Stimulated activated CD8-positive, alpha-beta memory T cell treated with anti-CD3 and anti-CD28 coated beads, Interleukin-2, amount 100 ng/mL, for 1 hour (primary cell): ENCODE measurements at places on chromosomes 6 and 20.
A peak's percentile ranks its signal among the peaks of the same experiment; 100 is the strongest.

GRCh38 chr6:170434117-170434820 lies 118.8 kb downstream of the PSMB1 start:
- DNase-seq = no peak

GRCh38 chr20:44897133-44897532 lies 11.6 kb downstream of the YWHAB start:
- DNase-seq = no peak

DNA sequence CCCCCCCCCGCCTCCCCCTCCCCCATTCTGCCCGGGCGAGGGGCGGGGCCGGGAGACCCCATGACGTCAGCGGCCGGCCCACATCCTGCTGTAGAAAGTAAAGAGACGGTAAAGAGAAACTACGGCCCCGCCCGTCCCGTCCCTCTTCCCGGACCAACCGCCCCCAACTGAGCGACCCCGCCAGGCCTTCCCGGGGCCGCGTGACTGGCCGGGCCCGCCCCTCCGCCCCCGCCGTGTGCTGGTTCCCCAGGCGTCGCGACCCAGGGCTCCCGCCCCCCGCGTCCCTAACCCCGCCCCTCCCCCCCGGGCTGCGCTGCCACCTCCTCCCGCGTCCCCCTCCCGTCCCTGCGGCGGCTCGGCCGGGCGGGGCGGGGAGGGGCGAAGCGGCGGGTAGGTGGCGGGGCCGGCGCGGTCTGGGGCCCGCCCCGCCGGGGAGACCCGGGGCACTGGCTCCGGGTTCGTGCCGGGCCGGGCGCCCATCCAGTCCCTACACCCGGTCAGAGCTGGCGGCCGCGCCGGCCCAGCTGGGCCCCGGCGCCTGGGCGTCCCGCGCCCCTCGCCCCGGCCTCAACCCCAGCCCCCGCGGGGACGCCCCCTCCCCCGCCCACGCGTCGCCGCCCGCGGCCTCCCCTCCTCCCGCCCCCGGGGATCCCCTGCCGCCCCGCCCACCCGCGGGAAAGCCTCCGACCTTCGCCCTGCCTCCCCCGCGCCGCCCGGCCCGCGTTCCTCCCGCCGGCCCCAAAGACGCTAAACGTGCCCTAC lies 655 bp upstream of the HIVEP1 start:
- DNase-seq = peak; percentile 97

DNA sequence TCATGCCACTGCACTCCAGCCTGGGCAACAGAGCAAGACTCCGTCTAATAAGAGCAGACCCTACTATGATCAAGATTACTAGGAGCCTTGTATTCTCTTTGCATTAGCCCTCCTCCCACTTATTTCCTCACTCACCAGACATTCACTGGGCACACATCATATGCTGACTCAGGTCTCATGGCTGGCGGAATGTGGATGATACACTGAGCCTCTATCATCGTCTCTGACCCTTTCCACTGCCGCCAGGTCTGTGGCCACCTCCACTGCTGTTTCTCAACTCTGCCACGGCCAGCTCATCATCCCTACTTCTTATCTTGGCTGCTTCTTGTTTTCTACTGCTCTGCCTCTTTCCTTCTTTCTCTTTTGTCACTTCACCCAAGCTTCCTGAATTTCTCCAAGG lies 161.0 kb downstream of the BACH2 start:
- no peak for DNase-seq

GRCh38 chr6:112383191-112383590 lies 36.1 kb downstream of the RFPL4B start:
- no peak for DNase-seq

DNA sequence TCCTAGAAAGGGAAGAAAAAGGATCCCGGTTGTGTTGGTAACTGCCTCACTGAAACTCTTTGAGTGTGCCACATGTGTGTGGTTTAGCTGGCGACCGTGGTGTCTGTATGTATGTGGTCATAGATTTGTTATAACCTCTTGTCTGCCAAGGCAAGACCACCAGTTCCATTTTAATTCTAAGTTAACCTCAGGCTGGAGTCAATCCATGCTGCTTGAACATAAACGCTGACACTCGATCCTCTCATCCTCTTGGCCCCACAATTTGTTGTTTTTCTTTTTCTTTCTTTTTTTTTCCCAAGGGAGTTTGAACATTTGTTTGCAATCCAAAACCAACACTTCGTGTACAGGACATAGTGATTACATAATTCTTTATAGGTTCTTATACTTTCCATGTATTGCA lies 318.9 kb upstream of the JAG1 start:
- no peak for DNase-seq

DNA sequence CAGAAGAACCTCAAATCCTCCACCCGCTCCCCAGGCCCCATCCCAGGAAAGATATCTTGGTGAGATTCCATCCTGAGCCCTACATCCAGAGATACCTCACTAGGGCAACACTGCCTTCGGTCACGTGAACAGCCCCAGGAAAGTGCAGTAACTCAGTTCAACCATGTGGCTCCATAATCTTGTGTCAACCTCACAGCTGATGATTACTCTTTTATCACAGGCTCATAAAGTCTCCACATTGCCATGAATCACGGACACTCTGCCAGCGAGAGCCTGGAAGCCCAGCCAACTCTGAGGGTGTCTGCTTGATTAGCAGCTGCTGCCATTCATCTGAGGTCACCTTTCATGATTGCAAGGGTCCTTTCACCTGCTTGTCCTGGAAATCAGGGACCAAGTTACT lies 175.8 kb upstream of the LRFN2 start:
- DNase-seq = no peak

DNA sequence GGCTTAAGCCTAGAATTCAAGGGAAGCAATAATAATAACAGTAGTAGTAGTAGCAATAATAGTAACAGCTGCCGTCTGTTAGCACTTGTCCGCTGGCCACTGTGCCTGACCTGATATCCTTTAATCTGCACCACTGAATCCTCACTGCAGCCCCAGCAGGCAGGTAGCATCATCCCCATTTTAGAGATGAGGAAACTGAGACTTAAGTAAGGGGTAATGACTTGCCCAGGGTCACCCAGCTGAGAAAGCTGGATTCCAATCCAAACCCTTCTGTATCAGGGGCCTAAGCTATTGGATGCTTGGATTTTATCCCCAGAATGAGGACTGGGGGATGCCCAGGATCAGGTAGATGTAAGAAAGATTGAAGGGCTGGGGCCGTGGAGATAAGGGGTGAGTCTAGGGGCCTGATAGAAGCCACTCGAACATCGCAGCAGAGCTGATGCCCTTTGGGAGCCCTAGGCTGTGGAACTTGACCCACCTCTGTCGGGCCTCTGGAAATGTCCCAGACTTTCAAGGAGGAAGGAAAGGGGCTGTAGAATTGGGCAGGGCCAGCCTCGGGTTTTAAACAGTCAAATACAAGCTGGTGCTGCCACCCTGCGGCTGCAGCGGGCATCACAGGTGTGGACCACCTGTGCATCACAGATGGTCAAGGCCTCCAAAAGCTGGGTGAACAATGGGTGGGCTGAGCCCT lies 102.1 kb upstream of the MYL9 start:
- DNase-seq = peak; percentile 31

GRCh38 chr6:18207949-18208348 lies 52.7 kb downstream of the KDM1B start:
- DNase-seq = no peak

GRCh38 chr20:50285376-50286173 lies 94.9 kb downstream of the CEBPB start:
- DNase-seq = no peak

GRCh38 chr6:166936079-166936787 lies 20.1 kb downstream of the RNASET2 start:
- no peak for DNase-seq

GRCh38 chr20:47289096-47289495 lies 67.4 kb downstream of the ZMYND8 start:
- no peak for DNase-seq

DNA sequence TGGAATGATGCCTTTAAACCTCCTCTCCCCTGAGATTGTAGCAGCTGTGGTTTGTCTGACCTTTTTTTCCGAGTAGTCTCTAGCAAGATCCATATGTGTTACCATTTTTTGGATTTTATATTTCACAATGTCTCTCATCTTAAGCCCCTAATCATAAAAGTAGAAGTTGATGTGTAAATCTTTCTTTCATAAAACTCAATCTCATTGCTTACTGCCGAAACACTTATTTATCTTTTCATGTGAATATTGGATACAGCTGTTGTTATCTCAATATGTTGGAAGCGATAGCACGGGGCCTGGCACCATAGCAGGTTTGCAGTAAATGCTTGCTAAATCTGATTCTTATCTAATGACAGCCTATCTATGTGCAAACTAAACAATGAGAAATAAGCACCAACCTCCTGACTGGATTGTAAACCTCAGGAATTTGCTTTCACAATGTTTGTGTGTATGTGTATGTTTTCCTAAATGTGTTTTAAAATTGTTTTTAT lies 14.2 kb downstream of the SMPDL3A start:
- DNase-seq = no peak

- no peak for DNase-seq
Measured at GRCh38 chr6:7750197-7750596, 24.3 kb downstream of the BMP6 start.

- peak; percentile 21 for DNase-seq
Measured at GRCh38 chr20:48761023-48761785, 66.6 kb downstream of the PREX1 start.

- DNase-seq = no peak
Measured at GRCh38 chr6:50097966-50098640, 48.4 kb upstream of the DEFB112 start.

GRCh38 chr6:133368664-133369063 lies 127.5 kb downstream of the EYA4 start:
- no peak for DNase-seq

- DNase-seq = no peak
Measured at GRCh38 chr6:2536451-2536850, 214.3 kb downstream of the MYLK4 start.

DNA sequence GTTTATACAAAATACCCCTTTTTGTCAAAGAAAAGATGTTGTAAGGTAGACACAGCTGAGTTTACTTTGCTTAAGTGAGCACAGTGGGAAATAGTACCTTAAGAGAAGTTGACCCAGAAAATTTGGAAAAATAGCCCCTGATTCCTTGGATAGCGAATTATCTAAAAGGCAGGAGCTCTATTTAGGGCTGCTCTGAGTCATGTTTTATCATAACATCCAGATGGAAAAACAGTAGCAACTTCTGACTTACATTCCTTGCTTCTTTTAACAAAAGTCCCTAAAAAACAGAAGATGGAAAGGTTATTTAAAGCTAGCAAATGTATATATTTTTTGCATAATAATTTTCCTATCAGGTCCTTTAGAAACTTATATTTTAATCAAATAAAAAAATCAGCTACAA lies 59.0 kb downstream of the THEMIS start:
- no peak for DNase-seq

DNA sequence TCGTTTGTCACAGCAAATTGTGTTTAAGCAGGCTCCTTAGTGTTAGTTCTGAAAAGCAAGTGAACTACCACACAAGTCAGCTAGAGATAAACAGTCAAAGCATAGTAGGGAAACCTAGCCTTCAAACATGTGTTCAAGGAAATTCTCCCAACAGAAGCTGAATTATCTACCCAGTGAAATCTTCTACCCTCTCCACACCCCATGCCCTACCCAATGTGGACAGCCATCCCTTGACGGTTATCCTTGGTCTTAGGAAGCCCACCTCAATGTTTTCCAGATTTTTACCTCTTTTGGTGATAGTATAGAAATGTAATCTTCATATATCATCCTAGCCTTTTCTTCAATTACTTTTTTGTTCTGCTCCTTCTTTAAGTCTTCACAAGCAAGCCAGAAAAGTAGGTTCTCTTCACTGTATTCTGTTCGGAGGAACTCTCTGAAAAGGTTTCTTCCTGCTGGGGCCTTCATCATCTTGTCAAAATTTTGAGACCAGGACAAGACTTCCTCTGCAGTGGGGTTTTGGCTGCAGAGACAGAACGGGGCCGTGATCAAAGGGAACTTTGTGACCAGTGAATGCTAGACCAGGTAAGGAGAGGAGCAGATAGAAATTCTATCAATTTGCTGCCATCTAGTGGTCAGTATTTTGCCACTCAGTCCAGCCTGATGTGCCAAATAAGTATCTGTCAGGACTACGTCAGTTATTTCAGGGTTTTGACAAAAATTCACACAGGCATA lies 21.6 kb upstream of the MTRF1L start:
- DNase-seq = no peak

- no peak for DNase-seq
Measured at GRCh38 chr20:38001173-38001875, 31.9 kb downstream of the TTI1 start.

DNA sequence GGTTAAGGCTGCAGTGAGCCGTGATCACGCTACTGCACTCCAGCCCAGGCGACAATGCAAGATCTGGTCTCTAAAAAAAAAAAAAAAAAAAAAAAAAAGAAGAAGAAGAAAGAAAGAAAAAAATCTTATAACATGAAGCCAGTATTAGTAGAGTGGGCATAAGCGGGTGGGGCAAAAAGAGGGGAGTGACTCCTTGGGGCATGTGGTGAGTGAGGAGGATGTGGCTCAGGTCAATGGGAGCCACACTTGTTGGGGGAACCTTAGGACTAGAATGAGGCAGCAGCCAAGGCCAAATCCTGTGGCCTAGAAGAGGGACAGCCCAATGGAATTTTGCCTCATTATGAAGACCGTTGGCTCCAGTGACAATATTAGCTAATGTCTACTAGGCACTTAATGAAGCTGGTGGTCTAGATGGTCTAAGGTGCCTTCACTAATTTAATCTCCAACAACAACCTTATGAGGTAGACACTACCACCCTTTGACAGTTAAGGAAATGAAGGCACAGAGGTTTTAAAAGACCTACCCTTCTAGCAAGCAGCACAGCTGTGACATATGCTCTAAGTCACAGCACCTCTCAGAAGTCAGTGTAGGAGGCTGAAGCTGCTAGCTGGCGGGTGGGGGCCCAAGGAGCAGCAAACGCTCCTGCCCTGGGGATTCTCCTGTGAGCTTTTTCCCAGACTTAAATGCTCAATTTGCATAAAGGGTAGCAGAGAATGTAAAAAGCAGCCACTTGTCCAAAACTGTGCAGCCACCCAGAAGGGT lies 23.6 kb upstream of the ARMC12 start:
- no peak for DNase-seq

- no peak for DNase-seq
Measured at GRCh38 chr20:53785320-53785719, 191.7 kb upstream of the ZNF217 start.

GRCh38 chr6:3751730-3752530 lies 417 bp upstream of the PXDC1 start:
- peak; percentile 28 for DNase-seq

GRCh38 chr20:61980647-61981583 lies 84.8 kb downstream of the TAF4 start:
- DNase-seq = no peak

DNA sequence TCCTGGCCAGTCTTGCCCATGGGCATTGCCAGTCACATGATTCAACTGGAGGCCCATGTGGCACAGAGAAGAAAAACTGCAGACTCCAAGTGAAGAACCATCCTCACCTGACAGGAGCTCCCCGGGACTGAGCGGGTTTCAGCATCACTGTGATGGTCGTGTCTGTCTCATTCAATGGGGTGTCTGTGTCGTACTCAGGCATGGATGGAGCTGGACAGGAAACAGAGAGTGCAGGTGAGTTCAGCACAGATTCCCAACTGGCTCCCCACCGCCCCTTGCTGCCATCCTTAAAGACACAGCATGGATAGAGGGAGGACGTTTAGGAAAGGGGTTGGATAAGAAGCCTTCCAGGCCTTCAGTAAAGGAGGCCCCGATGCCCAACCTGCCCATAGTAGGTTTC lies 732.3 kb upstream of the CHD6 start:
- DNase-seq = no peak
